HuH-7.5 (cell line): ENCODE measurements at places on chromosomes 7 and 10.

GRCh38 chr10:35070521-35070920 is 19.6 kb downstream of the CUL2 start:
- DNase-seq = no peak

GRCh38 chr7:16627236-16627635 is 18.3 kb downstream of the ANKMY2 start:
- no peak for DNase-seq

- no peak for DNase-seq
Measured at GRCh38 chr10:48309711-48310226, 3.3 kb downstream of the MAPK8 start.

DNA sequence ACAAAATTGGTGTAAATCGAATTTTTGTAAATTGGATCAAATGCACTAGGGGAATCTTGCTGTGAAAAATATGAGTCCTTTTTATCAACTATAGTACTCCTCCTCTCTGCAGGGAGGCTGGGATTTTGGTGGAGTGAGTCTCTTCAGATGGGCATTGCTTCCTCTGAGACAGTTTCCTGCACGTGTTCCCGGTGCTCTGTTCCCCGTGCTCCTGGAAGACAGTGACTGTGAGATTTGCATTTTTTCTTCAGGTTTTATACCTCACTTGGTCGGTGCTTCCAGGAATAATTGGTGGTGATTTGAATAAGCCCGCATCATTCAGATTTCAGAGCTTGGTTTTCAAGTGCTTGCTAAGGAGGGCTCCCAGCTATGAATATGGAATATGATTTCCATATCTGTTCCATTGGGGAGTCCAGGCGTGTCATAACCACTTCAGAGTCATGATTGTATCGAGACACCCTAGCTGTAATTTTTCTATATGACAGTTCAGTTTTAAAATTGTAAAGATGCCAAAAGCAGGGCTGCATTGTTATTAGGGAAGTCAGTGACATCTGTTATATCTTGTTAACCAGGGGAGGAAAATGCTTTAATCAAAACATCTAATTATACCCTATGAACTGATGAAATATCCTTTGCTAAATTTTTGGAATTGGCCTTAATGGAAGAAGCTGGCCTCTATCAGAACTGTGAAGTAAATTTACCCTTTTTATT is 12.3 kb downstream of the AUTS2 start:
- no peak for DNase-seq

- DNase-seq = no peak
Measured at GRCh38 chr7:26480156-26480555, 188.5 kb downstream of the SNX10 start.
